Endodermal cell (in vitro differentiated cells): ENCODE measurements at places on chromosomes 7 and 10. TPM values are rescaled to one million over a fixed set of nuclear protein-coding genes. Genes with fewer than 3 reads are reported as not detected.

GRCh38 chr10:17216901-17217395, 11.1 kb upstream of the VIM start:
- H3K4me3 ChIP-seq: no peak overlapping the region
- H3K36me3 ChIP-seq: no peaks in the 10 kb centered on the region
- no peaks in the 10 kb centered on the region for H3K27me3 ChIP-seq
- no peak overlapping the region for H3K27ac ChIP-seq

DNA sequence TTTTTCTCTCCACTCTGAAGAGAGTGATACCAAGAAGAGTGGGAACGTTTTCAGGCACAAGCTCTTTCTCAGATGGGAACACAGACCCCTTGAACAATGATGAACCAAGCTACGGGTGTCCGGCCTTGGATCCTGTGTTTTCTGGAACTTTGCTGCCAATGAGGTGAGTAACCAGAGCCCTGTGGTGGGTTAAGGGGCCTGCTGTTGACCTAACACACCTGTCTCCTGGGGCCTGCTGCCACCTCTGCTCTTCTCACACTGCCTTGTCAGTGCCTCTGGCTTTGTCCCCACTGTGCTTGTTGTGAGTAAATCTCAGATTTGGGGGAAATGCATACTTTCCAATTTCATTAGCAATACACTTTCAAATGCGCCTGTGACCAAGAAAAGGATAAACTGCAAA, 1.4 kb upstream of the PKD1L1 start:
- no peak overlapping the region for H3K4me3 ChIP-seq
- DNase-seq: no peak
- H3K4me1 ChIP-seq: peaks cover 8% of the 10 kb centered on the region
- H3K27ac ChIP-seq: no peak overlapping the region

- no peak overlapping the region for H3K27ac ChIP-seq
- peaks cover 15% of the 10 kb centered on the region for H3K27me3 ChIP-seq
- peak; percentile 59 for DNase-seq
- no peak overlapping the region for H3K4me3 ChIP-seq
- H3K36me3 ChIP-seq: no peaks in the 10 kb centered on the region
- H3K4me1 ChIP-seq: no peaks in the 10 kb centered on the region
Measured at GRCh38 chr10:23338155-23338828, 6.3 kb downstream of the C10orf67 start.

GRCh38 chr10:101829561-101830315, 11.5 kb upstream of the OGA start:
- no peaks in the 10 kb centered on the region for H3K4me1 ChIP-seq
- H3K4me3 ChIP-seq: peak overlapping the region; percentile 78
- no peaks in the 10 kb centered on the region for H3K27me3 ChIP-seq
- H3K36me3 ChIP-seq: no peaks in the 10 kb centered on the region
- DNase-seq: peak; percentile 94
- peak overlapping the region; percentile 22 for H3K27ac ChIP-seq

GRCh38 chr10:75432763-75433162, 1.3 kb downstream of the LRMDA start:
- H3K36me3 ChIP-seq: no peaks in the 10 kb centered on the region
- peak; percentile 60 for DNase-seq
- no peak overlapping the region for H3K27ac ChIP-seq
- peaks cover 38% of the 10 kb centered on the region for H3K27me3 ChIP-seq
- no peak overlapping the region for H3K4me3 ChIP-seq

DNA sequence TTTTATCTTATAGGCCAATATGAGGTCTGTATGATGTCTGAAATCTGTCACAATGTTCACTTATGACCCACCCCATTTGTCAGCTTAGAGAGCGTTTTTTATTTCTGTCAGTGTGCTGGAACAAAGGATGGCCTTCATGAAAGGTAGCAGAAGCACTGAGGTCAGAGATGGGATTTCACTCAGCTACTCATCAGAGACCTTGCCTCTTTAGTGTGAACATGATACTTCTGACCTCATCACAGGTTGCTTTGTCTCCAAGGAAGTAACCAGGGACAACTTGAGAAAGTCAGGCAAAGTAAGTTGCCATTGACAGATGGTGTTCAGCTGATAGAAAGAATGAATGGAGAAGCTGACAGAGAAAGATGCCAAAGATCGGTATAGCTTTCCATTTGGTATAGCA, 16.3 kb downstream of the YAE1 start:
- no peak overlapping the region for H3K4me3 ChIP-seq
- H3K27me3 ChIP-seq: no peaks in the 10 kb centered on the region
- no peaks in the 10 kb centered on the region for H3K4me1 ChIP-seq
- no peak overlapping the region for H3K27ac ChIP-seq
- H3K36me3 ChIP-seq: no peaks in the 10 kb centered on the region

DNA sequence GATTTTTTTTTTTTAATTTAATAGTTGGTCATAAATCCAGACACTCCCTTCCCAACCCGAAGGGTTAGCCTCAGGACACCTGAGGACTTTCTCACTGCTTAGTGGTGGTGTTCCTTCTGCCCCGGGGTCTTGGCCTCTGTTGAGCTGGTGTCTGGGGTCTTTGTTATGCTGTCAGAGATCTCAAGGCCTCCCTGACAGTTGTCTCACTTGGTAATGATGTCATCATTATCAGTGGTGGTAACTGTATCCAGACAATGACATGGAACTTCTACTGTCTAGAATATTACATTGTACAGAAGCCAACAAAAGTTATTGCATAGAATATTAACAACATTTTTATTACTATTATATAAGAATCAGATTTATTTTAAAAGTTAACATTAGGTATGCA, 32.9 kb downstream of the PPP2R2D start:
- no peak for DNase-seq
- no peak overlapping the region for H3K4me3 ChIP-seq
- peaks cover 13% of the 10 kb centered on the region for H3K4me1 ChIP-seq
- H3K27ac ChIP-seq: peak overlapping the region; percentile 61
- H3K27me3 ChIP-seq: no peaks in the 10 kb centered on the region

DNA sequence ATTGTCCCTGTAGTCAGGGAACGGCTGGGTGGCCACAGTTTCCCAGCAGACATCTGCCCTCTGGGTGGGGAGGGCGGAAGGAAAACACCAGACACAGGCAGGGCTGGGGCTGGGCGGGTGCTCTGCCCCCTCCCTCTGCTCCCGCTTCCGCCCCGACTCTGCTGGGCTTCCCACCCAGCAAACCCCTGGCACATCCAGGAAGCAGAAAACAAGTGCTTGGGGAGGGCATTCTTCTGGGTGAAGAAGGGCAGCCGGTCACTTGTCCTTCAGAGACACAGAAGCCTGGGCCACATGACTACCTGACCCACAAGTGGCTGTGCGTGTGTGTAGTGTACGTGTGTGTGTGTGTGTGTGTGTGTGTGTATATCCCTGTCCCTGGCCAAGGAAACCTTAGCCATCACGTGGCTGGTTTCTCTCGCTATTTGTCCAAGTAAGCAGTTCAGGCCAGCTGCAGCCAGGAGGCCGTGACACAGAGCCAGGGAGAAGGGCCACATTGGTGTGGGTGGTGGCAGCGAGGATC, 77.9 kb downstream of the ZMIZ1 start:
- no peak for DNase-seq
- peaks cover 17% of the 10 kb centered on the region for H3K36me3 ChIP-seq
- H3K4me1 ChIP-seq: peaks cover 15% of the 10 kb centered on the region
- no peak overlapping the region for H3K4me3 ChIP-seq
- H3K27me3 ChIP-seq: no peaks in the 10 kb centered on the region

DNA sequence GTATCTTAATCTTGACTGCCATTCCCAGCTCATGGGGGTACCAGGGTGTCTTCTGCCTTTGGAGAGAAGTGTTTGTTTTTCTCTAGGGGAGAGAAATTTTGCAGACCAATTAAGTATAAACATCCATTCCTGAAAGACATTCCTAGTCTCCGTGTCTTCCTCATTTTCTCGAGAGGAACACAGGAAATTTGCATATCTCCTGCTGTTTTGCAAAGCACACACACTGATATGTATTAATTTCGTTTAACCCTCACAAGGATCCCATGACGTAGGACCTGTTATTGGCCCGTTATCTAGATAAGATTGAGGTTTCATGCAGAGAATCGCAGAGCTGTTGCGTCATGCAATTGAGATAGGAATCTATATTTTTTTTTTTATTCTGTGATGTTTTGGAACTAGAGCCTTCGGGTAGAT, 944 bp downstream of the RHBDD2 start:
- H3K4me1 ChIP-seq: peaks cover 3% of the 10 kb centered on the region
- DNase-seq: no peak
- peaks cover 42% of the 10 kb centered on the region for H3K36me3 ChIP-seq

GRCh38 chr7:127885843-127886242, 145.4 kb downstream of the LRRC4 start:
- H3K27me3 ChIP-seq: no peaks in the 10 kb centered on the region
- H3K27ac ChIP-seq: no peak overlapping the region
- H3K4me1 ChIP-seq: peaks cover 25% of the 10 kb centered on the region
- DNase-seq: no peak
- no peak overlapping the region for H3K4me3 ChIP-seq

GRCh38 chr7:128450913-128451312, 4.8 kb upstream of the HILPDA start:
- no peaks in the 10 kb centered on the region for H3K36me3 ChIP-seq
- DNase-seq: no peak
- no peak overlapping the region for H3K27ac ChIP-seq

GRCh38 chr7:34837316-34837715, 179.3 kb downstream of the NPSR1 start:
- H3K36me3 ChIP-seq: no peaks in the 10 kb centered on the region
- H3K4me1 ChIP-seq: peaks cover 8% of the 10 kb centered on the region
- H3K27me3 ChIP-seq: no peaks in the 10 kb centered on the region
- H3K4me3 ChIP-seq: no peak overlapping the region
- DNase-seq: no peak

LRRC17 gene
- 0.18 TPM in 2 replicates for total RNA-seq

RASA4B gene
- total RNA-seq: 11.5 to 13.0 TPM (median 12.2 TPM) in 3 replicates

GTF2IRD1 gene
- 63.6 to 84.4 TPM (median 76.7 TPM) in 3 replicates for total RNA-seq
